HCT116 (cell line): ENCODE measurements at places on chromosomes 16 and 17. TPM values are rescaled to one million over a fixed set of nuclear protein-coding genes. Genes with fewer than 3 reads are reported as not detected.
A peak's percentile ranks its signal among the peaks of the same experiment; 100 is the strongest.

DNA sequence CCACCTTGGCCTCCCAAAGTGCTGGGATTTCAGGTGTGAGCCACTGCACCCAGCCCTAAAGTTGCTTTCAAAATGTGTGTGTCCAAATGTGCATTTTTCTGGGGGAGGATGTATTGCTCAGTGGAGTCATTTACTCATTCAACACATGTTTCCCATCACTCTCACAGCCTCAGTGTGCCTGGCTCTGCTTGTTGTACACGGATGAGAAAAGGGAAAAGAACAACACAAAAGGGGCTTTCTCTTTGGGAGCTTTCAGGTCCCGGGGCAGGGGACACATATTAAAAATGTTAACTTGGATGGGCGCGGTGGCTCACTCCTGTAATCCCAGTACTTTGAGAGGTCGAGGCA lies 1.7 kb upstream of the PPL start:
- no peak for DNase-seq

KRT28 gene
- not detected for total RNA-seq

C1QTNF1 gene
- total RNA-seq = 4.0 TPM

GRCh38 chr17:72622661-72623433 lies 469.6 kb downstream of the SLC39A11 start:
- DNase-seq = peak; percentile 83

GRCh38 chr17:31738488-31738887 lies 120.6 kb downstream of the COPRS start:
- no peak for DNase-seq

- DNase-seq = no peak
Observed at GRCh38 chr16:54204756-54205155, 81.8 kb downstream of the IRX3 start.

GRCh38 chr16:57141822-57142631 lies 43.8 kb downstream of the PSME3IP1 start:
- no peak for DNase-seq

DNA sequence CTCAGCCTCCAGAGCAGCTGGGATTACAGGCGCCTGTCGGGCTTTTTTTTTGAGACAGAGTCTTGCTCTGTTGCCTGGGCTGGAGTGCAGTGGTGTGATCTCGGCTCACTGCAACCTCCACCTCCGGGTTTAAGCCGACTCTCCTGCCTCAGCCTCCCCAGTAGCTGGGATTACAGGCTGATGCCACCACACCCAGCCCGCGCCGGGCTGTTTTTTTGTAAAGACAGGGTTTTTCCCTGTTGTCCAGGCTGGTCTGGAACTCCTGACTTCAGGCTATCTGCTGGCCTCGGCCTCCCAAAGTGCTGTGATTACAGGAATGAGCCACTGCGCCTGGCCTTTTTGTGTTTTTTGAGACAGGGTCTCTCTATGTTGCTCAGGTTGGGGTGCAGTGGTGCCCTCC lies 27.4 kb upstream of the SPNS3 start:
- DNase-seq = no peak
